Stimulated activated CD4-positive, alpha-beta T cell treated with anti-CD3 and anti-CD28 coated beads, Interleukin-15, amount 100 ng/mL, for 1 hour (primary cell): ENCODE measurements at places on chromosomes 11 and 22.

DNA sequence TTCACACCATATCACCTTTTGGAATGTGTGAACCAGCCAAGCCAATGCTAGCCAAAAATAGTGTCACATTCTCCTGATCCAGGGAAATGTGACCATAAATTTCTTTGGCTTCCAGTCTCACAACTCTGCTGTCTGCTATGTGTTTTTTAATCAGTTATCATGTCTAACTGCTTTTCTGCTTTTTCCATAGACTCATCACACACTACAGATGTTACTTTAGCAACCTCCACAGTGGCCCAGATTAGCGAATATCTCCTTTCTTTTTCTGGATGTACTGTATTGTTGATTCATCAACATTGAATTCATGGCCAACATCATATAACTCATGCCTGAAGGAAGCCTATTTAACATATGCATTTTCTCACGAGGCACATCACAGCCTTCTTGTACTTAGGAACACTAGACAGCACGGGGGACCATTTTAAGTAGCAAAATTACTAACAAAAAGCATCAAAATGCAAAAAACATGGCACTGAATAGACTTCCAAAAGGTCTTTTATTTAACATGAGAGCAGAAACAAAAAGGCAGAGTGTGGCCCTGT is 73.1 kb upstream of the POU2AF2 start:
- DNase-seq, result no peak

- no peak for DNase-seq
These were observed 8.8 kb downstream of the POU2F3 start for GRCh38 chr11:120248551-120249278.

DNA sequence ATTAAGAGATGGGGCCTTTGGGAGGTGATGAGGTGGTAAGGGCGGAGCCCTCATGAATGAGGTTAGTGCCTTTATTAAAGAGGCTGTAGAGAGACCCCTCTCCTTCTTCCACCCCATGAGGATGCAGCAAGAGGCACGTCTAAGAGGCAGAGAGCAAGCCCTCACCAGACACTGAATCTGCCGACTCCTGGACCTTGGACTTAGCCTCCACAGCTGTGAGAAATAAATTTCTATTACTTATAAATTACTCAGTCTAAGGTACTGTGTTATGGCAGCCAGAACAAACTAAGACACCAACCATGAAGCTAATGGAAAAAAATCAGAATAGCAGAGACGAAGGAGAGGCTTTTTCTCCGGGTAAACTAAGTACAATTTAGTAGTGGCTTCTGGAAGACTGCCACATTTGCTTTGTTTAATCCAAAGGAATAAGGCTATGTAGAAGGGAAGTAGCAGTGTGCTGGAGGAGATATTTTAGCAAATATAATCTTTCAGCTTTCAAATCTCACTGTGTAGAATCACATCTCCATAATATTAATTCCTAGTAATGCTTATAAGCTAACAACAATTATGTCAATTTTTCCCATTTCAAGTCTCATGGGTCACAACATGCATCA is 12.3 kb upstream of the SIK2 start:
- DNase-seq, result no peak

GRCh38 chr11:120302001-120302805 is 22.9 kb upstream of the TLCD5 start:
- DNase-seq, result no peak

GRCh38 chr11:58927393-58928106 is 11.7 kb upstream of the GLYATL1 start:
- no peak for DNase-seq

- no peak for DNase-seq
These were observed 17.8 kb downstream of the LIF start for GRCh38 chr22:30228509-30229359.

DNA sequence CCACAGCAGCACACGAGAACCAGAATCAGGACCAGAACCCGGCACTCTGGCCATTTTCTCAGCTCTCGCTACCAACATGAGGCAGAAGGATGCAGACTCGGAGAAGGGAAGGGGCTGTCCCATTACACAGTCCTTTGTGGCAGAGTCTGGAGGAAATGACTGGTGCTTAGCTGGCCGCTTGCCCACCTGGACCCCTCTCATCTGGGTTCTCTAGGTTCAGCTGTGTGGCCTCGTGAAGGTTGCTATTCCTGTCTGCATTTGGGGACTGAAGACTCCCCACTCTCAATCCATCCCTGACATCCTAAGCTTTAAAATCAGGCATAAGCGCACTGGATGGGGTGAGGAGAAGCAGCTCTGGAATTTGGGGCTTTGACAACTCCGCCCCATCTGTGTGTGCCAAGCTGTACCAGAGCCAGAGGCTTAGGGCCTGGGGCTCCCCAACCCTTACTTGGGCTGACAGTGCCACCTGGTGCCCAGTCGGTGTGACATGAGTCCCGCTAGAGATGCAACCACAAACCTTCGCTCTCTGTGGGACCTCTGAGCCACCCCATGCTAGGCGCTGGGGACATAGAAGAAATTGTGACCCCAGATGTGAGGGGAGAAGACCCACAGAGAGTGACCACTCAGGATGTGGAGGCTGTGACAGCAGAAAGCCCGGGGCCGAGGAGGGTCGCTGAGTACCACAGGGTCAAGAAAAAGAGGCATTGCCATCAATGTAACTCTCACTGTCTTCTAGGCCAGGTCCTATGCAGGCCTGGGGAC is 35.8 kb upstream of the FCHSD2 start:
- DNase-seq, result peak; percentile 54

DNA sequence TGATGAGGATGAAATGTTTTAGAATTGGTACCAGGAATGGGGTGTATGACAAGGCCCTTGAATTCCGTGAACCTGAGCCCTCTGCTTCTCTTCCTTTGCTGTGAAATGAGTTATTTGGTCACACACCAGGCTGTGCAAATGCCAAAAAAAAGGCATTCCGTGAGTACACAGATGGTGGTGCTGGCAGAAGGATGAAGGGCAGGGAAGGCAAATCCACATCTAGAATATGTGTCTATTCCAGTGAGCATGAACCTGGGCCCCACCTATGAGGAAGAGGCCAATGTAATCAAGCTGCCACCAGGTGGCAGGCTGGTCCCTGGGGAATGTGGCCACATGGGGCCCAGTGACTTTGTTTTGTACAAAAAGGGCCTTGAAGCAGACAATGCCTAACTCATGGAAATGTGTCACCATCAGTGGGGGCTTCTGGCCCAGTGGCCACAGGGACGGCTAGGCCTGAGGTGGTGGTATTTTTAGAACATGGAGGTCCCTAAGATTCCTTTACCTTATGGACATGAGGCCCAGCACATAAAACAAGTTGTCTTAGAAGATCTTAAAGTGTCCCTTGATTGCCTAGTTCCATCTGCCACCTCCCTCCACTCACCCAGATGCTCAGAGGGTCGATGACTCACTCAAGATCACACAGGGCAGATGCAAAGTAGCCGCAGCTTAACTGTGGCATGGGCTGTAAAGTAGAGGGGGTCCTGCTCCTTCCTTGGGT is 3.9 kb upstream of the RNF215 start:
- DNase-seq, result peak; percentile 71

GRCh38 chr22:38246692-38247091 is 26.1 kb downstream of the TMEM184B start:
- DNase-seq, result no peak

DNA sequence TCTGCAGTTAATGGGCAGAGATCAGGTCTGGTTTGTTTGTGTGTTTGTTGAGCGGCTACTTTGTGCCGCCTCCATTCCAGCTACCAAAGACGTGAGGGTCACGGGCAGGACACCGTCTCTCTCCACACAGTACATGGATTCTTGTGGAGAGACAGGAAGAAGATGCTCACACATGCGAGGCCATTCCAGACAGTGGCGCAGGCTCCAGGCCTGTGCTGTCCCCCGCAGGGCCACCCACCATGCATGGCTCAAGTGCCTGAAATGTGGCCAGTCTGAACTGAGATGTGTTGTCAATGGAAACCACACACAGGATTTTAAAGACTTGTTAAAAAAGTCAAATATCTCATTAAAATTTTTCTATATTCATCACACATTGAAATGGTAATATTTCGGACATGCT is 848.3 kb downstream of the TBC1D22A start:
- no peak for DNase-seq

GRCh38 chr11:92267968-92268367 is 43.4 kb downstream of the FAT3 start:
- no peak for DNase-seq

- DNase-seq, result no peak
These were observed 74.7 kb downstream of the PDE2A start for GRCh38 chr11:72599325-72600117.

DNA sequence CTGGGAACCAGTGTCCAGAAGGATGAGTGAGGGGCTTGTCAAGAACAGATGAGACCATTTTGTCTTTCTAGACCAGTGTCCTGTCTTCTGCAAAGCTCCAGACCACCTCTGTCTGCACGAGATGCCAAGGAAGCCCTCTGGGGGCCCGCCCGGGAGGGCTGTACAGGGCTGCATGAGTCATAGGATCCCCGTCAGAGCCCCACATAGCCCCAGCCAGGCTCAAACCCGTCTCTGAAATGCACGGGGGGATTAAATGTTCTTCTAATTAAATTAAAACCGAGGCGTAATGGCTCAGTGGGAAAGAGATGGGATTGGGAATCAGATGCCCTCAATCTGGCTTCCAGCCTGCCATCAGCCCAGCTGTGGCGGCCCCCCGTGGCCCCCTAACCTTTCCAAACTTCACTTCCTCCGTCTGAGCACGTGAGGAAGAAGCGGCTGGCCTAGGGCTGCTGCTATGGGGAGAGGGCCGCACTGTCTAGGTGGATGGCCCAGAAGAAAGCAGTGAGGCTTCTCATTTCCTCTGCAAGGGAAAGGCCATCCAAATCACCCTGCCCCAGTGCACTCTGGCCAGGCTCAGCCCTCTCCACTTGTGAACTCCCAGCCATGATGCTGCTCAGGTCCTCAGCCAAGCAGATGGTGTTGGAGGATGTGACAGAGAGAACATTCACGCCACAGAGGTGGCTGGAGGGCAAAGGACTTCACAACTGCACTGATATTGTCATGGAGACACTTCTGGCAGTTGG is 32.8 kb downstream of the KCNQ1OT1 start:
- DNase-seq, result no peak

DNA sequence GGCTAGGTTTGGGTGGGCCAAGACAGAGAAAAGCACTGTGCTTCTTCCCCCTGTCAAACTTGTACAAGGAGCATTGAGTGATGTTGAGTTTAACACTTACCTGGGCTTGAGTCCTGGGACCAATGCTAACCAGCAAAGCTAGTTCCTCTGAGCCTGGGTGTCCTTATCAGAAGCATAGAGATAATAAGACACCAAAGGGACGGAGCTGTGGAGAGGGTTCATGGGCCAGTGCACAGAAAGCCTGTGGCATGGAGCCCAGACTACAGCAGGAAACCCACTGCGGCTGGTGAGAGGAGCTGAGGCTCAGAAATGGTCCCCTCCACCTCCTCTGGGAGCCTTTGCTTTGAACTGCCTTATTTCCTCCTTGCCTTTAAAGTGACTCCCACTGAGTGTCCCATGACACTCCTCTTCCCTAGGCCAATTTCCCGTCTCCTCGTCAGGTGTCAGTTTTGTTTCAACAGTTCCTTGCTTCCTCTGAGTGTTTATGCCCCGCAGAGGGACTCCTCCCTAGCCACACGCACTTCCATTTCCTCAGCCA is 9.4 kb downstream of the SLCO2B1 start:
- no peak for DNase-seq

- no peak for DNase-seq
These were observed 128.0 kb downstream of the MICAL2 start for GRCh38 chr11:12238420-12238819.

DNA sequence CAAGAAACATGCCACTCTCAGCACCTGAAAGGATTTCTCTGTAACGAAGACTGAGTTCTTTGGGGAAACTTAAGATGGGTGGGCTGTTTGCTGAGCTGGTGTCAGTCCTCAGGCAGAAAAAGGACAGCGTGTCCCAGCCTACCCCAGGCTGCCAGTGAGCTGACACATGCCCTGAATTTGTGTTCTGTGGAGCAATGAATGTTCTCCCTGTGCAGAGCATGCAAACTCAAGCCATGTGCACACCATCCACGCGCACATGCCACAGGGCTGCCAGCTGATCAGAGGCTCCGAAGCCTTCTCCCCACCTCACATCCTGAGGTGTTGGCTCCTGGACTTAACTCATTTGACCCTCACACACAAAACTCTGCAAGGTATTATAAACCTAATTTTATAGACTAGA is 104.9 kb downstream of the KCNC1 start:
- DNase-seq, result no peak

GRCh38 chr11:125881291-125881690 is 6.2 kb upstream of the HYLS1 start:
- DNase-seq, result no peak

DNA sequence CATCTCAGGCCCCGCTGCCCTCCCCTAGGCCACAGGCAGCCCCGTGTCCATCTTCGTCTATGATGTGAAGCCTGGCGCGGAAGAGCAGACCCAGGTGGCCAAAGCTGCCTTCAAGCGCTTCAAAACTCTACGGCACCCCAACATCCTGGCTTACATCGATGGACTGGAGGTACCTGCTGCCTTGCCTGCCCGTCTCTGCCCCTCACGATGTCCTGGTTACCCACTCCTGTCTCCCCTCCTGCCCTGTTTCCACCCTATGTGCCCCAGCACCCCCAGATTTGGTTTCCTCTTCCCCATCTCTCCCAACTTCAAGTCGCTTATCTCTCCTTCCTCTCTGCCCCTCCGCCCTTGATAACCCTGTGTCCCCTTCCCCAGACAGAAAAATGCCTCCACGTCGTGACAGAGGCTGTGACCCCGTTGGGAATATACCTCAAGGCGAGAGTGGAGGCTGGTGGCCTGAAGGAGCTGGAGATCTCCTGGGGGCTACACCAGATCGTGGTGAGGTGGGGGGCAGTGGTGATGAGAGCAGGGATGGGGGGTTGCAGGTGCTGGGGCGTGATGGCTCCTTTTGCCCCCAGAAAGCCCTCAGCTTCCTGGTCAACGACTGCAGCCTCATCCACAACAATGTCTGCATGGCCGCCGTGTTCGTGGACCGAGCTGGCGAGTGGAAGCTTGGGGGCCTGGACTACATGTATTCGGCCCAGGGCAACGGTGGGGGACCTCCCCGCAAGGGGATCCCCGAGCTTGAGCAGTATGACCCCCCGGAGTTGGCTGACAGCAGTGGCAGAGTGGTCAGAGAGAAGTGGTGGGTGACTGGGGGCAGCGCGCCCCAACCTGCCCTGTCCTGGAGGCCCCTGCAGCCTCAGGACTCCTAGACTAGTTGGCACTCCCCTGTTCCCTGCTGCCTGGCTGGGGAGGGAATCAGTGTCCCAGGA is 930 bp downstream of the SCYL1 start:
- DNase-seq, result no peak

- DNase-seq, result no peak
These were observed 36.9 kb upstream of the LINC01488 start for GRCh38 chr11:69444381-69445130.

DNA sequence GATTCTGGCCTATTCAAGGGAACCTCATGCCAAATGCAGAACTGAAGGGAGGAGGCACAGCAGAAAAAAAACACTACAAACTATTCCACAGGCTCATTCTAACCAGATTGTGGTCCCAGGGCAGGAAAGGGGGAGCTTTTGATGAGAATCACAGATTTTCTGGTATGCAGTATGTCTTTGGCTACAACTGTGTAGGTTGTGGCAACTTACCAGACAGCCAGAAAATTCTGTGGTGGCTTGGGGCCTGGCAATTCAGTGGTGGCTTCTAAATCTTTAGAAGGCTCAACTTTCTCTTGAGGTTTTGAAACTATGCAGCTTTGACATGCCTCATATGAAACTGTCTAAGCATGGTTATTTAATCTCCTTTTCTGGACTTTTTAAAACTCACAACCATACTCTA is 850.8 kb upstream of the CCDC90B start:
- DNase-seq, result no peak
